Stimulated activated CD8-positive, alpha-beta memory T cell treated with anti-CD3 and anti-CD28 coated beads, Interleukin-12 subunit alpha, Interleukin-12 subunit beta, amount 100 ng/mL, for 4 hours (primary cell): ENCODE measurements at places on chromosomes 7 and 10.

- DNase-seq: no peak
These were observed 4.3 kb downstream of the TTYH3 start for GRCh38 chr7:2635810-2636701.

GRCh38 chr7:135793841-135794240, 45.2 kb upstream of the FAM180A start:
- DNase-seq: no peak

- no peak for DNase-seq
These were observed 490 bp downstream of the CADPS2 start for GRCh38 chr7:122885583-122886356.

DNA sequence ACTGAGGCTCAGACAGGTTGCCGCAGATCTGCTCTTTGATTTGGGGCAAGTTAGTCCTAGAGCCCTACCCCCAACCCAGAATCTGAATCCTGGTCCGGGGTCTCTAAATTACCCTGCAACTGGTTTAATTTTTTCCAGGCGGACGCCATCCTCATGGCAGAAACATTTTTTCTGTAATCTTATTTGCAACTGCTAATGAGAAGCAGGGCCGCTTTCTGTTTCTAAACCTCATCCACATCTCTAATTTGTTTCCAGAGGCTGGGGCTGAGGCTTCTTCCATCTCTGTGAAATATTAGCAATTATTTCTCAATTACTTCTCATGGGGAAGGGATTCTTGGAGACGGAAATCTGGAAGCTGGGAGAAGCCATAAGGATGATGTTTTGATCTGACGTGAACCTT, 261.6 kb downstream of the RPS24 start:
- no peak for DNase-seq

DNA sequence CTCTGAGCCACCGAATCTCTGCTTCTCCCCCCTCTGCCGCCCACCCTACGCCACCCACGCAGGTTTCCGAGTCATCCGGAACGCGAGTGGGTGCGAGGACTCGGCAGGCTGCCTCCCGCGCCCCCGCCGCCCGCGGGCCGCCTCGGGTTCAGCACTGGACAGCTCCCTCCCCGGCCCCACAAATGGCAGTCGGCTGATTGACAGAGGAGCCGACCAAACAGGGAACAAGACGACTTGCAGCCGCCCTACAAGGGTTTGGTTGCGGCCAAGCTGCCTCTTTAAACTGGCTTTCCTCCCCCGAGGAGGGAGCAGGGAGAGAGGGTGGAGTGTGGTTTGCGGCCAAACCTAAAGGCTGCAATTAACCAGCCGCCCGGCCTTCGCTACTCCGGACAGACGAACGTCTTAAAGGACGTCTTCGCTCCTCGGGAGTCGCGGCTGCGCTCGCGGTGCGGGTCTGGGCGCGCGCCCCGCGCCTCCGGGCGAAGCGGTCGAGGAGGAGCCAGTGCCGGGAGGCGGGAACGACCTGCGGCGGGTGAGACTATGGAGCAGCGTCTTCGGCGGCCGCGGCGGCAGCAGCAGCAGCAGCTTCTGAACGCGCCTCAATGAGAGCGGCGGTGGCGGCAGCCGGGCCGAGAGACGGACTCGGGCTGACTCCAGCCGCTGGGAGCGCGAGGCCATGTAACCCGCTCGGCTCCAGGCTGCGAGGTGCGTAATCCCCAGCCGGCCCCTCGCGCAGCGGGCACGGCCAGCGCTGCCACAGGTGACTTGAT, at the start of gene GPR158:
Gene GPR158, plus strand, starts transcription at position 541 of the 770 bp plus-strand sequence. CDS start 420 bp downstream, outside the sequence.
- DNase-seq: no peak

- no peak for DNase-seq
These were observed 8.4 kb upstream of the LYZL1 start for GRCh38 chr10:29280488-29280840.

DNA sequence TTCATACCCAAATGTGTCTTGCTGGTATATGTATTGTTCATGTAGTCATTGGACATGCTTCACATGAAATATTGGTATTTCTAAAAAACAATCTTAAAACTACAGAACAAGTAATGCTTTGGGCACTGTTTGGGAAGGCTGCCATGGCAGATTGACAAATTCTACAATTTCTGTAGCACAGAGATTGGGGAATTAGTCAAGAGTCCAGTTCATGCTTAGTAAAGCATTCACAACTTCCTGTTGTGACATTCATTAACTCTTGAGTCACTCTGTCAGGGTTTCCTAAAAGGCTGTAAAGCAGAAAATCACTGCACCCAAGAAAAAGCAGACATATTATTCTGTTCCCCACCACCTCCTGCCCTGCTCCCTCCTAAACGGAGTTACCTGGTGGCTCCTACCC, 398.9 kb downstream of the PHTF2 start:
- DNase-seq: no peak

DNA sequence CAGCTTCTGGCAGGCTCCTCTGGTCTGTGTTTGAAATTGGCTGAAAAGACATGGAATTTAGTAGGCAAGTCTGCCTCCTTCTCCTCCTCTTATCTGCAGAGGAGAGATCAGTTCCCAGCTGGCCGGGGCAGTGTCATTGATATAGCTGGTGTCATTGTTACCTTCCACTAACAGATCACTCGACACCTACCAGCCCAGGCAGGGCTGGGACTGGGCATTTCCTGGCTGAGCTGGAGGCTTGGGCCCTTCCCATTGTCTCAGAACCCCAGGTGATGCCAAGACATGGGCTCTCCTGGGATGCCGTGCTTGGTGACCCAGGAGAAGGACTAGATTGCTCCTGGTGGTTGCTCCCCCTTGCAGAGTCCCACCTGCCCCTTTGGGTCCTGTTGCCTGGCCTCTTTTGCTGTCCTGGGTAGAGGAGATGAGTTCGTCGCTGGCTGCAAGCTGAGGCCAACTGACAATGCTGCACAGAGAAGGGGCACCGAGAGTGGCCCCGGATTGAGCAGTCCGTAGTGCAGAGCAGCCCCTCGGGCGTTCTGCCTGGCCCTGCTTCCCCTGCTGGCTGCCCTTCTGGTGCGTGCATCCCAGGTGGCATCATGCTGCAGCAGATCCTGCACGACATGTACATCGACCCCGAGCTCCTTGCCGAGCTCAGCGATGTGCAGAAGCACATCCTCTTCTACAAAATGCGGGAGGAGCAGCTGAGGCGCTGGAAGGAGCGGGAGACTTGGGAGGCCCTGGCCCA, at the start of gene SH2D4B:
Gene SH2D4B, plus strand, starts transcription at position 167 of the 745 bp plus-strand sequence. Its CDS starts 430 bp downstream, at position 597.
- DNase-seq: no peak

DNA sequence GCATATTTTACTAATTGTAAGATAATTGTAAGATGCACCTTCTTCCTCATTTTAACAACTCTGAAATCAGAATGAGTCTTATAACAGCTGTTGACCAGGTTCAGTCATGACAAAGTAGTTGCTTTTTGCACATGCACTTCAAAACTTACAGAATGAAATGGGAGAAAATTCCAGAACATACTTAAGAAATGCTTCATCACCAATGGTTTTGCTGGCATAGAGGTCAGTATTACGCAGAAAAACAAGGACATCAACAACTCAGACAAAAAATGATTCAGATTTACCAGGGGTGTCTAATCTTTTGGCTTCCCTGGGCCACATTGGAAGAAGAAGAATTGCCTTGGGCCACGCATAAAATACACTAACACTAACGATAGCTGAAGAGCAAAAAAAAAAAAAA, 13.3 kb downstream of the COL28A1 start:
- DNase-seq: no peak

DNA sequence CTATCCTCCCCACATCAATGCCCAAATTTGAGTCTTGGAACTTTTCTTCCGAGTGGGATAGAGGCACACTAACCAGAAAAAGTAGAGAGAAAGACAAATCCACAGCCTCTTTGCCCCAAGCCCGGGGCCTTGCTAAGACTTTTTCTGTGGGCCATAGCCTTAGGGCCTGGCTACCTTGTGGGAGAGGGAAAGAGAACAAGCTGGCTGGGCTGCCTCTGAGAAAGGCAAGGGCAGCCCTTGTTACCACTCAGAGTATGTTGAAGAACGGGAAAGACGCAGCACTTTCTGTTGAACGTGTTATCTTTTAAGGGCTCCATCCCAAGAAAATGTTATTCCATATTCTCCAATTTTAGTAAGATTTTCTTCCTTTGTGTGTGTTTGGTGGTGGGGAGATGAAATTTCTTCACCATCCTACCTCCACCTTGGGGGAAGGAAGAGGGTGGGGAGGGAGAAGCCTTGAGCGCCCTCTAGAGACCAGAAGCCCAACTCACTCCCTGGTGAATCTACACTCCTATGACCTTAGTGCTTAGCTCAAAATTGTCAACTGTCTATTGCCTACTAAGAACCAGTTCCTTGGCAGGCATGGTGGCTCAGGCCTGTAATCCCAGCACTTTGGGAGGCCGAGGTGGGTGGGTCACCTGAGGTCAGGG, 3.9 kb upstream of the NRF1 start:
- no peak for DNase-seq

DNA sequence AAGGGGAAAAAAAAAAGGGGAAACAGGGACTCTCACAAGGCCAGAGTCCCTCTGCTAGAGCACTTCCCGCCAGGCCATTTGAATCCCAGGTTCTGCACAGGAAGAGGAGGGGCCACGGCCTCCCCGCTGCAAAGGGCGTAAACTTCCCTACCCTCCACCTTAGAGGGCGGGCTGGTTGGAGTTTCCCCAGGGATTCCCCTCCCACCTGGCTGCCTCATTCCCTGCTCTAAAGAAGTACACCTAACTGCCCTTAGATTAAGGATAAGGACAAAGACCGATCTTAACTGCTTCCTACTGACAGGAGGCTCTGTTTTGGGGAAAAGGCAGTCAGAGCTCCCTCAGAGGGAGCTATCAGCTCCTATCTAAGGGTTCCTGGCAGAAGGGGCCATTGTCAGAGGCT, 102.0 kb upstream of the ARMC3 start:
- no peak for DNase-seq

DNA sequence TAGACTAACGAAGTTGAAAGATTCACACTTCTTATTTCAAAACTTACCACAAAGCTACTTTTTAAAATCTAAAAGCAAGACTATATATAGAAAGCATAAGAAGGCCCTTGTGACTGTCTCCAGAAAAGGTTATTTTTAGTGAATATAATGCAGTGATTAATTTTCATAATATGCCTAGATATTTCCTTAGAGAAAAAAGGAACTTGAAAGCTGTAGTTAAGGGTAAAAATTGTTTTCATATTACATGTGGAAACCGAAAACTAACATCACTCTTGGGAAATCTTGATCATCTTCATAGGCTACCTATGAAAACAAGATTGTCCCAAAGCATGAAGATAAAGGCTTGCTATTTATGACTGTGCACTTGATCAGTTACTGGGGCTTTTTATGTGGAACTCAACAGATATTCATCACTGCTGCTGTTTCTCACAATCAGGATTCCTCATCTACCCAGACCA, 223.2 kb downstream of the SH2D4B start:
- DNase-seq: no peak

DNA sequence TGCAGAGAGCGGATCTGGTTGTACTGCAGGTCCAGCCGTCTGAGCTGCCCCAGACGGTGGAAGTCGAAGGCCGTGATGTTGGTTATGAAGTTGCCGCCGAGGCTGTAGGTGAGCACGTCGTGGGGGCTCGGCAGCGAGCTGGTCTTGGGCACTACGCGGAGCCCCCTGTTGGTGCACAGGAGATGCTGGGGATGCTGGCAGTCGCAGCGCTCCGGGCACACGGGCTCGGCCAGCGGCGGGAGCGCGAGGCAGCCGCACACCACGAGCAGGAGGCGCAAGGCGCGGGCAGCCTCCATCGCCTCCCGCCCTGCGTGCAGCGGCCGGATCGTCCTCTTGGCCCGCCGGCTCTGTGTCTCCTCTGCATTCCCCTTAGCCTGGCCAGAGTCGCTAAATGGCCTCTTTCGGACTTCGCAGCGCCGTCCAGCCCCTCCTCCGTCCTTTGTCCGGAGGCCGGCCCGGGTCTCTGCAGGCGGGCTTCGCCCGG, 337 bp downstream of the TRIL start:
- DNase-seq: no peak
